Suppressor macrophage treated with lipopolysaccharide for 4 hours (primary cell): ENCODE measurements at places on chromosomes 7 and 10.

GRCh38 chr7:98217623-98218582 is 6.7 kb downstream of the BHLHA15 start:
- peak; percentile 66 for DNase-seq

- no peak for DNase-seq
Observed at GRCh38 chr7:51034521-51035264, 252.0 kb upstream of the GRB10 start.

DNA sequence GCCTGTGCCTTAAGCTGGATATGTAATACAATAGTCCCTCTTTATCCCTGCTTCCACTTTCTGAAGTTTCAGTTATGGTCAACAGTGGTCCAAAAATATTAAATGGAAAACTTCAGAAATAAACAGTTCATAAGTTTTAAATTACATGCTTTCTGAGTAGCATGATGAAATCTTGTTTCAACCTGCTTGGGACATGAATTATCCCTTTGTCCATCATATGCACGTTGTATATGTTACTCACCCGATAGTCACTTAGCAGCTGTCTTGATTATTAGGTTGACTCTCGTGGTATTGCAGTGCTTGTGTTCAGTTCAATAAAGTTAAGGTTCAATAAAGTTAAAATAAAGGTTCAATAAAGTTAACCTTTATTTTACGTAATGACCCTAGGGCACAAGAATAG is 25.5 kb downstream of the C1GALT1 start:
- no peak for DNase-seq

DNA sequence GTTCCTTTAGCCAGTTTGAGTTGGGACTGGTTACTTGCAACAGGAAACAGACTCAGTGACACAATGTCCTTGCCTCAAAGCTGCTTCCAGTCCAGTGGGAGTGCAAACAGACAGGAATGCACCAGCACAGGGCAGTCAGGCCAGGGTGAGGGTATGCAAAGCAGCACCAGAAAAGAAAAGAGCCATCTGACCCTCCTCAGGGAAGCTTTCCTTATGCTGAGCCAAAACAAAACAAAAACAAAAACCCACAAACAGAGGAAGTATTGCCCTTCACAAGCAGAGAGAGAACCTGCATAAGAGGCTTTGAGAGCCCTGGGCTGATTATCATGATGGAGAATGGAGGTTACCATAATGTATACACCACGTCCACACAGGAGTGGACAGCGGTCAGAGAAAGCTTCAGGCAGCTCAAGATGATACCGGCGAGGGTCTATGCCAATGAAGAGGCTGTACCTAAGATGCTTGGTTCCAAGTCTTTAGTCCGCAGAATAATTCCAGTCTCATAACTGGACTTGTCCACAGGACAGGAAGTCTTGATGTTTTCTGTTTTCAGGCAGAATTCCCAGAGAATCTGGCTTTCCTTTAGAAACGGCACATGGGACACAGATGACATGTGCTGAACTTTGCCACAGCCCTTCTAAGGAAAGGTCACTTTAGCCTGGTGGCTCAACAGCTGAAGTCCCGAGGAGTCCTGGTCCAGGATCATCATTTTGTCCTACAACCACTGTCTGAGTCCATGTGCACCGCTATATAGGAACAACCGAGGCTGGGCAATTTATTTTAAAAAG is 263.3 kb downstream of the TNS3 start:
- peak; percentile 32 for DNase-seq

GRCh38 chr7:130946114-130946513 is 212.1 kb upstream of the KLF14 start:
- DNase-seq, result no peak

GRCh38 chr10:79398642-79399041 is 46.8 kb downstream of the ZCCHC24 start:
- no peak for DNase-seq

GRCh38 chr7:105581066-105581811 is at the start of gene EFCAB10:
TSS of gene EFCAB10 (minus strand) at chr7:105581493. CDS start at chr7:105581463, 30 bp downstream.
- peak; percentile 25 for DNase-seq

GRCh38 chr10:23676296-23676695 is 237.4 kb downstream of the OTUD1 start:
- no peak for DNase-seq

DNA sequence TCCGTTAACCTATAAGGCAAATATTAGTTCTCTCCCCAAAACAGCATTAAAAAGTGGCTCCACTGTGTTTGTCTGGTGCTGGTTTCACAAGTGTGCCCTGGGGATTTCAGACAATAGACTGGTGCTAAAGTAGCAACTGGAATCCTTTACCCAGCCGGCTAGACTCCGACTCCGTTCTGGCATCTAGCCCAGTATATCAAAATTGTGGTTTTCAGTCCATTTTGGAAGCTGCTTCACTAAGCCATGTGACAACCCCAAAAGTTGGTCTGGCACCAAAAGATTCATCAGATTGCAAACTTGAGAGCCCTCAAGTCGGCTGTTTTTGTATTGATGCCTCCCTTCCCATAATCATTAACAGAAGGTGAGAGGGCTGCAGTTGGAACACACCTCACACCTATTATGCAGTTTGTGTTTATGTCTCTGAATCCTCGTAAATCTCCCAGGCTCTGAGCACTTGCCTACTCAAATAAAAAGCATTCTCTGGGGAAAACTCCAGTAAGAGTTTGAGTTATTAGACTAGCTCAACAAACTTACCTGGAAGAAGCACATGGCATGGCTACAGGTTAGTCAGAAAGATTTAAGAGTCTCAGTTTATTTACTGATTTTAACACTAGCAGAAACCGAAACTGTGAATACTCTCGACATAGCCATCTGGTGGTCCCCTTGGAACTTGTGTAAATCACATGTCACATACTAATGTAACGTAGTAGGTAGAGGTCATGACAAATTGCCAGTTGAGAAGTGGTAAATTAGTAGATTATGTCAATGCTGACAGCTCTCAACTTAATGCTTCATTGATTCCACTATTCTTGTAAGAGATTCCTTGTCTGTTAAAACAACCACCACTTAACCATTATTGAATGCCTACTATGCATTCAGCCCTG is 14.8 kb upstream of the WNT16 start:
- DNase-seq, result no peak
